SK-N-SH (cell line): ENCODE measurements at places on chromosomes 6 and 20. TPM values are rescaled to one million over a fixed set of nuclear protein-coding genes. Genes with fewer than 3 reads are reported as not detected.

DNA sequence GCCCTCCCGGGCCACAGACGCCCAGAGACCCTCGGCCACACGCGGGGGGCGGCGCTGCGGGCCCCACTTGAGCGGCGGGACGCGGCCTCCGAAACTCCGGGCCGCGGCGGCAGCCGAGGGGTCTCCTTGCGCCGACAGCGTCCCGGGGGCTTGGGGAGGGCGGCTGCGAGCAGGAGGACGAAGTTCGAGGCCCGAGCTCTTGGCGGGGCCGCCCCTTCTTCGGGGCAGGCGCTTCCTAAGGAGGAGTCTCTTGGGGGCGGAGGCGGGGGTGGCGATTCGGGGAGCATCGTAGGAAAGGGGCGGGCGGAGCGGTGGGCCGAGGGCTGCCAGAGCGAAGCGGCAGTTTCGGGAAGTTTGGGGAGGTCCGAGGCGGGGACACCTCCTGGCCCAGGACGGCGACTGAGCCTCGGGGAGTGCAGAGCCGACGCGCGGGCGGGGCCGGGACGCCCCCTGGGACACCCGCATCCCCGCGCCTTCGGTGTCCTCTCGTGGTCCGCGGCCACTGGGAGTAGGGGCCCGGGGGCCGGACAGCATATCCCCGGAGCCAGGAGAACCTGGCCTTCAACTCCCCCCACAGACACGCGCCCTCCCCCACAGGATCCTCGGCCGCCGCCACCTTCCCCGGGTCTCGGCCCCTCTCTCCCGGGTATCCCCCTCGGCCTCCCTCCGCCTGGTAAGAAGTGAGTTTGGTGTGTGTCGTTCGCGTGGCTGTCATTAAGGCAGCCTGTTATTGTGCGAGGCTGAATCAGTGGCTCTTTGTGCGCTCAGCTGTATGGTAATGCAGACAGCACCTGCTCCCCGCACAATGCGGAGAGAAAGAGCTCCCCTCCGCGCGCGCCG lies 613 bp upstream of the DLL1 start:
- peak; percentile 59 for DNase-seq

TULP1 gene
- not detected in 2 replicates for polyA plus RNA-seq

DNA sequence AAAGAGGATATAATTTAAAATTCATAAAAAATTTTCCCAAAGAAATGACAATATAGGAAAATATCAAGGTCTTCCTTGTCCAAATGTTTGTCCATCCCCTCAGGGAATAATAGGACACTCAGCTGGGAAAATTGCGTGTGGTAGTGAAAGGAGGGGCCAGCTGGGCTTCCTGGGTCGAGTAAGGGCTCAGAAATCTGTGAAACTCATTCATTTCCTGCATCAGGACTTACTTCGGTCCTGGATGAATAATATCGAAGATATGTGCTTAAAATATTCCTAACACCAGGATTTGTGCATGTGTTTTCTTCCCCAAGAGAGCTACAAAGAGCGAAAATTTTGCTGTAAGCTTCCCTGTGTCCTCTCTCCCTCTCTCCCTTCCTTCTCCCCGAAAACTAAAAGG lies 118.2 kb upstream of the GJE1 start:
- DNase-seq = no peak

DNA sequence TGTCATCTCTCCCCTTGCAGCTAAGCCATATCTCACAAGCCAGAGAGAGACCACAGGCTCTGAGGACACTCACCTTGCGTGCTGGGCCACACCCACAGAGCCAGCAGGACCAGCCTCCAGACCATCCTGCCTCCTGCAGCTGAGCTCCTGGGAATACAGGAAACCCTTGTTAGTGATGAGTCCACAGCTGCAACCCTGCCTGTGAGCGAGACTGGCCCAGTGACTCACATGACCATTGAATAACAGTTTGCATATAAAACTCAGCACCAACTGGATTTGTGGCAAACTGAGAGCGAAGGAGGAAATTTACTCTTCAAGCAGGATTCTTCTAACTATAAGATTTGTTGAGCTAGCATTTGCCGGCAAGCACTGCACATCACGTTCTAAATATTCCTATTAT lies 3.0 kb downstream of the THBS2 start:
- no peak for DNase-seq
